Fibroblast of the aortic adventitia (primary cell): ENCODE measurements at places on chromosomes 6 and 20. TPM values are rescaled to one million over a fixed set of nuclear protein-coding genes. Genes with fewer than 3 reads are reported as not detected.

GRCh38 chr20:59325142-59325523, 24.7 kb downstream of the EDN3 start:
- DNase-seq: no peak

DDR1 gene
- total RNA-seq: 7.7 and 41.9 TPM in 2 replicates

DNA sequence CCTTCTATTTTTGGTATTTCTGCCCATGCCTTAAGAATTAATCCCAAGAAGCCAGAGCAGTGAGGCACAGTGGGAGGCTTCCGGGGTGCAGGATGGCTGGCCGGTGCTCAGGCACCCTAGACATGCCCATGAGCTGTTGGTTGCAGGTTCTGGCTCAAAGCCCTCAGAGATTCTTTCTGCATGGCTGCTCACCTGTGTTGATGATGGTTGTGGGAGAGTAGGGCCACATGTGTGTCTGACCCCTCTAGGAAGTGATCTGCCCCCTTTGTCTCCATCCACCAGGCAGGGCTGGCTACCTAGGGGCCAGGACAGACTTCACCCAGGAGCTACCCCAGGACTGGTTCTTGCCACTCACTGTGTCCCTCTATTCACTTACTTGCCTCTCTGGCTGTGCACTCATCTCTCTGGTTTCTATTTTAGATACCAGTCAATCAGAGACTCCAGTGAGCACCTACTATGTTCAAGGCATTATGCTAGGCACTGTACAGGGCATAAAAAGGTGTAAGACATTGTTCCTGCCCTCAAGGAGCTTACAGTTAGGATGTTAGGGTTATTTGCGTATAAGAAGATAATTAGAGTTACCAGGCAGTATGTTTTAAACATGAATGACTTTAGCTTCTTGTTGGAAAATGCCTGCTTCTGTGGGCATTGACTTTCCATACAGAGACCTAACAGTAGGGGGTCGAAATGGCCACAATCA, 16.8 kb downstream of the CD83 start:
- DNase-seq: no peak

- peak; percentile 0 for DNase-seq
These were observed 741.4 kb downstream of the HACE1 start for GRCh38 chr6:104118274-104118673.

GRCh38 chr20:21315138-21315537, 12.0 kb downstream of the XRN2 start:
- peak; percentile 96 for DNase-seq

GRCh38 chr6:4894049-4894448, 109.8 kb downstream of the RPP40 start:
- DNase-seq: no peak

ADAM33 gene
- 68.6 and 145 TPM in 2 replicates for total RNA-seq

DCDC2 gene
- not detected in 2 replicates for total RNA-seq

DNA sequence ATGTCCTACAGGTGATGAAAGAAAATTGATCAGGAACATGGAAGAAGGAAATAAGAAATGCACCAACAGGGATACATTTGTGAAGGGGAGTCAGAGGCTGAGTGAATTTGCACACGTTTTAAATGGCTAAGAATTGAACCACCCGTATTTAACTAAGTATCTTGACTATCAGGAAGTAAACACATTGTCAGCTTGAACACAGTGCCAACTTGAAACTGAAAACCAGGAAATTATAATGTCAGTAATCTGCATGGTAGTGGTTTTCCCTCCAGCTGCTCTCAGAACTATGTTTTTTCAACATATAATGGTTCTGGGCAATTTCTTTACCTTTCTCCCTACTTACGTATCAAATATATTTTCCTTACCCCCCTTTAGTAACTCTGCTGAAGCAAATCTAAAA, 366.5 kb upstream of the POU3F2 start:
- no peak for DNase-seq

DNA sequence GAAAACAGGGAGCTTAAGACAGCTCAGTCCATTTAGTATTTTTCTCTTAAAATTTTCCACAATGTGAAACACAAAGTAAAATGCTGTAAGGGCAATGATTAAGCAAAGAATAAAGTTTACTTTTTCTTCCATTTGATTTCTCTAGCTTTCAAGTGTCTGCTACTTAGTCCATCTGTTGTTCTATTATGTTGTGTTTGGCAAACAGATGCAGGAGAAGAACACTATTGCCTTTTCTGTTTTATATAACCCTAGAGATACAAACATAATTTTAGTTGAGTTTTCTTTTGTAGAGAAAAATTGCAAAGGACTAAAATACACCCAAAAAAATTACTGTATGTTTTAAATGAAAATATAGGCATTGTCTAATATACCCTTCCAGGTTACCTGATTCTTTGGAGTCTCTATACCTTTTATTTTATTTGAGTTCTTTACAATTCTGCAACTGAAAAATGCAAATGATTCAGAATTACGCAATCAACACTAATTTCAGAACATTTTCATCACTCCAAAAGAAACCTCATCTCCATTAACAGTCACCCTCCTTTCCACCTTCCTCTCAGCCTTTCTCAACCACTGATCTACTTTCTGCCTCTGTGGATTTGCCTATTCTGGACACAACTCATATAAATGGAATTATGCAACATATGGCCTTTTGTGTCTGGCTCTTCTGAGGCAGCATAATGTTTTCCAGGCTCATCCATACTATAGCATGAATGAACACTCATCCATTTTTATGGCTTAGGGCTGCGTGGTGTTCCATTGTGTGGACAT, 96.9 kb downstream of the MKKS start:
- no peak for DNase-seq

DNA sequence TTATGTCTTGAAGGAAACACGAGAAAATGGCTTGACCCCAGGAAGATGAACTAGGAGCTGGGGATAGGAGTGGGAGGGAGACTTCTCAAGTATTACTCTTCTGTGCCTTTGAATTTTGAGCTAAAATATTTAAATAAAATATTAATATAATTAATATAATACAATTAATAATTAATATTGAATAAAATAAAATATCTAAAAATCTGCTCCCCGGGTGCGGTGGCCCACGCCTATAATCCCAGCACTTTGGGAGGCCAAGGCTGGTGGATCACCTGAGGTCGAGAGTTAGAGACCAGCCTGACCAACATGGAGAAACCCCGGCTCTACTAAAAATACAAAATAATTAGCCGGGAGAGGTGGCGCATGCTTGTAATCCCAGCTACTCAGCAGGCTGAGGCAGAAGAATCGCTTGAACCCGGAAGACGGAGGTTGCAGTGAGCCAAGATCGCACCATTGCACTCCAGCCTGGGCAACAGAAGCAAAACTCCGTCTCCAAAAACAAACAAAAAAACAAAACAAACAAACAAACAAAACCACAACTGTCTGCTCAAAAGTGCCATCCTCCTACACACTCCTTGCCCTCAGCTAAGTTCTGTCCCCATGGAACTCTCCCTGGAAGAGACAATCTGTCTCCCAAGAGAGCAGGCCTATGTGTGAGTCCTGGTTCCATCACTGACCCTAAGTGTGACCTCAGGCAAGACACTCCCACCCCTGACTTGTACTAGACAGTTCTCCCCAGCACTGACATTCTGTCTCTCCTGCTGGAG, 13.7 kb upstream of the TRIB3 start:
- DNase-seq: no peak

GRCh38 chr6:48563433-48563832, 452.4 kb upstream of the PTCHD4 start:
- no peak for DNase-seq

GNAS-AS1 gene
- total RNA-seq: 0.25 and 0.81 TPM in 2 replicates

GRCh38 chr6:8944548-8944947, 509.2 kb upstream of the SLC35B3 start:
- no peak for DNase-seq

DNA sequence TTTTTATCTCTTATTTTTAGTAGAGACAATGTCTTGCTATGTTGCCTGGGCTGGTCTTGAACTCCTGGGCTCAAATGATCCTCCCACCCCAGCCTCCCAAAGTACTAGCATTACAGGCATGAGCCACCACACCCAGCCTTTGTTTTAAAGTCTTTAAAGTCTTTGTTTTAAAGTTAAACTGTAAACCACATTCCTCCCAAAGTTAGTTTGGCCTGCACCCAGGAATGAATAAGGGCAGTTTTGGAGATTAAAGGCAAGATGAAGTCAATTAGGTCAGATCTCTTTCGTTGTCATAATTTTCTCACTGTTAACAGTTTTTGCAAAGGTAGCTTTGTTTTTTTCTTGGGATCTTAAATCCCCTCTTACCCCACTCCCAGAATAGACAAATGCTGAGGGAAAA, 63.8 kb downstream of the UBR2 start:
- DNase-seq: peak; percentile 69

TCF15 gene
- total RNA-seq: not detected in 2 replicates
